ENCODE measurements at places on chromosomes 2 and 18.

GRCh38 chr2:209638346-209638745 lies 133.3 kb upstream of the UNC80 start:
- no peak for DNase-seq

GRCh38 chr2:9693196-9693491 lies 62.3 kb upstream of the YWHAQ start:
- no peak for DNase-seq

DNA sequence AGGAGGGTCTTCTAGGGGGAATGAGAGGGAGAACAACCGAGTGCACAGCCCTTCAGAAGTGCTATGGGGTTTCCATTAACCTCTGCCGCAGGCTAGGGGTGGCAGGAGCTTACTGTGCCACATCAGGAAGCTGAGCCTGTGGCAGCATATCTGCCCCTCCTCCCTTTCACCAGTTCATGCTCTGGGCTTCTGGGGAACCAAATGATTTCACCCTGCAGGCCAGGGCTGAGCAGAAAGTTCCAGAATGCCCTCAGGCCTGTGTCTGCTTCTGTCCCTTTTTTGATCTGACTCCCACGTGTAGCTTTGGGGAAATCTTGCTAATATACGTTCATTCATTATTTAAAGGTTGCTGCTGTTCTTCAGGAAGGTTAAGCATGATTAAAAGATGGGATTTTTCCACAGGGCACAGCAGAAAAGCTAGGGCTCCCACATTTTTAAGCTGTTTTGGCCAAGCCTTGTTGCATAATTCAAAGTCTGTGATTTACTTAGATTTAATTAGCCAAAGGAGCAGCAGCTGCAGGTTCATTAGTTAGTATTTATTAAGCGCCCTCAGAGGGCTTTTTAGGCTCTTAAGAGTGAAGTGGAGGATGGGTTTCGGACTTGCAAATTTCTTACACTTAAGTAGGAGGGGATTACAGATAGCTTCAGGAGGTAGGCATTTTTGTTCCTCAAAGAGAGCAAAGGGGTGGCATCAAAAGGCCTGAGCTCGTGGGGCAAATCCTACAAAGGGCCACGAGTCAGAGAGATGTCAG lies 10.2 kb downstream of the TMEM247 start:
- DNase-seq, result no peak

- DNase-seq, result no peak
These were observed 38.3 kb downstream of the OXER1 start for GRCh38 chr2:42725657-42726056.

DNA sequence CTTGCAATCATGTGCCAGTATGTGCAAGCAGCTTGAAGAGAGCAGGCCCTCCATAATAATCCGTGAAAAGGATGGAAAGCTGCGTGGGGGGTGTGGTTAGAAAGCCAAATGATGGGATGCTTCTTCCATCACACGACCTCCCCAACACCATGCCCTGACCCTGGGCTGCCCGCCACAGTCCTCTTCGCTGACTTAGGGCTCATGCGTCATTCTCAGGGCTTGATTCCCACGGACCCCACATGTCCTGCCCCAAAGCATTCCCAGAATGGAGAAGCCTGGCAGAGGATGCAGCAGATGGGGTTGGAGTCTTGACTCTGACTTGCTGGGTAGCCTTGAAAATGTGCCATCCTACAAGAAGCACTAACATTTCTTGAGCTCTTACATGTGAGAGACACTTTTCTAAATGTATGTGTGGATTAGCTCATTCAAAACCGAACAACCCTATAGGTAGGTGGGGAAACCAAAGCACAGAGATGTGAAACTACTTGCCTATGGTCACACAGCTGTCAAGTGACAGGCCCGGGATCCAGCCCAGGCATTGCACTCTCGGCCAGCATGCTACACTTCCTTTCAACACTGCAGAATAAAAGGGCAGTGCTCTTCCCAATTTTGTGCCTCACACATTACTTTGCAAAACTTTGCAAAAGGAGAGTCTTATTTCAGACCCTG lies 3.7 kb downstream of the TNS1 start:
- no peak for DNase-seq

DNA sequence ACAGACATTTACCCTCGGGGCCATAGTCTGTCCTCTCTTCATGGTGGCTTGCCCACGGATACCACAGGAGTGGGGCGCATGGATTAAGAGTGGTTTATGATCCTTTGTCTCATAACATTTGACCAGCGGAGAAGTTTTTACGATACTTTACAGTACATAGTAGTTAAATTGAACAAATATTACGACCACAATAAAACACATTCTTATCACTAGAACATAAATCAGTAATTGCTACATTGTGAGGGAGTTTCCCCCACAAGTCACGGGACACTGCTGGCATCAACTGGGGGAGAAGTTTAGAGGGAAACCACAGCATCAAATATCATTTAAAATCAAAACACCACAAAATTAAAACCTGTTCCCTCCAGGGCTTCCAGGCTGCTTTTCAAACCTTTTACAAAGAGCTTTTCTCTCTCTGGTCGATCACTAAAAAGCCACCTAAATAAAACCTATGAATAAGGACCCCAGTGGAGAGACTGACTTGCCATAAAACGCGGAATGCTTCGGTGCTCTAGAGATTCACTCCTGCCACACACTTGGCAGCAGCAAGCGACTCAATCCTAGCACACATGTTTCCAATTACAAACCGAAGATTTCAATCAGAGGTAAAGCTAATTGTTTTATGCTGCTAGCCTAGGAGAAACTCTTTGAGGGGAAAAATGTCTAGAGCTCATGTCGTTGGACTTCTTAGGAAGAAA lies 173.7 kb upstream of the HNRNPA3 start:
- DNase-seq, result no peak

DNA sequence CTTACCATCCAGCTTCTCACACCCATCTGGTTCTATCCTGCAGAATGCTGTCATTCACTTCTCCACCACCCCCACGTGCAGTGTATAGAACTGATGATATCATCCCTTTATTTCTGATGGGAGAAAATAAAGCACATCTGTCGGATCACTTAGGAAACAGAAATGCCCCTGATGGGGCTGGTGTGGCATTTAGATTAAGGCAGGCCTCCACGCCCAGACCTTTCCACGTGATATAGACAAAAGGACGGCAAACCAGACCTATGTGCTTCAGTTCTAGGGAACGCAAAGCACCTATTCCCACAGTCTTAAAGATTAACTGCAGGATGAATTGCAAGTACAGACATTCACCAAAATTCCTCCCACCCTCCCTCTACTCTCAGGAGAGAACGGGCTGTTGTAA lies 27.6 kb upstream of the CABLES1 start:
- DNase-seq, result no peak

DNA sequence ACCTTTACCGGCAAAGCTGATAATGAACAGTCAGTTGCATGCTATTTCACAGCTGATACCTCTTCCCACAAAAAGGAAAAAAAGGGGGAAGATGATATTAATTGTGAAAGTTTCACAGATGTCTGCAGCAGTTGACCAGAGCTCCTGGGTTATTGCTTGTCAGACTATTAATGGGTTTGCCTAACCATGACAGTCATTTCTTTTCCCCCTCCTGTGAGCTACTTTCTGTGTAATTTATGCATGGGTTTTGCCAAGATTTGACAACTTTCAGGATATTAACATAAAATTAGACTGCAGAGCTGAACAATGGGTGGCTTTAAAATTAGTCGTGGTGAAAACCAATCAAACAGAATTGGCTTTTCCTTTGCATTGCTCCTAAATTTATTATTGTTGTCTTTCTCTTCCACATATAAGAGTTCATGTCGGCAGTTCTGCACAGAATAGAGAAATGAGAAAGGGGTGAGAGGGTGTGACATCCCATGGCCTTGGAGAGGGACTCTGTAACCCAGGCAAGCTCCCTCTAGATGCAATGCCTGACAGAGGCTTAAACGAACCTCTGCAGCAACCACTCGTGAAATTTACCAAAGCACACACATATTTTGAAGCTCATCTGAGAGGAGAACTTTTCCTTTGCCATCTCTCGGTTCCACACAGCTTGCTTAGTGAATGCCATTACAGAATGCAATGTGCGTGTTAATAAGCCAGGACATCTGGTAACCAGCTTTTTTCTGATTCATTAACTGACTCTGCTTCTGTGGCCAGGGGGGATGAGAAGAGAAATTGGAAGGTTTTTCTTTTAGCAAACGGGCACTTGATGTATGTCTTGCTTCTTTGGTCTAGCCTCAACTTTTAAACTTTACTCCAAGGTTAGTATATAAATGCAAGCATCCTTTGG lies 82.2 kb upstream of the ITGA4 start:
- DNase-seq, result no peak

GRCh38 chr18:34609986-34610648 lies 100.0 kb upstream of the DTNA start:
- no peak for DNase-seq

DNA sequence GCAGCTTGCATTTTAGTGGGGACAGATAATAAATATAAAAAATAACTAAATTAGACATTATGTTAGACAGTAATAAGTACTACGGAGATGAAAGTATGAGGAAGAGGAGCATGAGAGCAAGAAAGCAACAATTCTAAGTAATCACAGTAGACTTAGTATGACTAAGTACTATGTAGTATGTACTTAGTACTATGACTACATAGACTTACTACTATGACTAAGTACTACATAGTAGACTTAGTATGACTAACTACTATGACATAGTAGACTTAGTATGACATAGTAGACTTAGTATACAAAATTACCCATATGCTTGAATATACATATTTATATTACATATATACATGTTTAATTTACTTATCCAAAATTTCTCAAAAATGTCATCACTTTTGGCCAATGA lies 29.3 kb downstream of the CDH20 start:
- no peak for DNase-seq

GRCh38 chr2:45567974-45568789 lies 42.9 kb downstream of the SRBD1 start:
- no peak for DNase-seq

GRCh38 chr18:75208836-75209128 lies 157 bp downstream of the PTGR3 start:
- no peak for DNase-seq

GRCh38 chr2:108403494-108403893 lies 25.7 kb downstream of the SULT1C4 start:
- DNase-seq, result no peak

- no peak for DNase-seq
These were observed 274.8 kb downstream of the PDE11A start for GRCh38 chr2:177797808-177798207.

GRCh38 chr2:240198226-240198625 lies 57.8 kb upstream of the OTOS start:
- no peak for DNase-seq

DNA sequence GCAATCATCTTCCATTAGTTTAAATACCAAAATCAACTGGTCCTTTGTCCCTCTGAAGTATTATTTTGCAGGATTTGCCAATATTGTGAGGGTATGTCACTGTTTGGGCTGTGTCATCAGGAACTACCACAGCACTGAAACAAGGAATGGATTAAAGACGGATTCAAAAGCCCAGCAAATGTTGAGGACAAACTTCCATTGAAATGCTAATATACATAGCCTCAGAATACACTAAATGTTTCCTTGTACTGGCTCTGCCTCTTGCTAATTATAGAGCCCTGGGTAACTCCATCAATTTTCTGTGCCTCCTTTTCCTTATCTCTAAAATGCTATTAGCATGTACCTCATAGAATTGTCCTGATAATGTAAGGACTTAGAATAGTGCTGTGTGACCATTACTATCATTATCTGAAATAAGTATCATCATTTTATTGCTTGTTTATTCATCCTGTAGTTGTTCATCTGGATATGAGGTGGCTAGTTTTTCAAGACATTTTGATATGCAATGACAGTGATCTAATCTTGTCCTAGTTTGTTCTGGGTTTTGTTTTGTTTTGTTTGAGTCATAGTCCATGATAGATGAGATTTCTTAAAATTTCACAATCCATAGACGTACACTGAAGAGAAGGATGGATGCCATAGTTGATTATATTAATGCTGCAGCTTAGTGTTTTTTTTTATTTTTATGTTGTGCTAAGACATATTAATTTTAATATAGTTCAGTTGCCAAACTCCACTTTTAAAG lies 333.4 kb upstream of the KCNH7 start:
- DNase-seq, result no peak

DNA sequence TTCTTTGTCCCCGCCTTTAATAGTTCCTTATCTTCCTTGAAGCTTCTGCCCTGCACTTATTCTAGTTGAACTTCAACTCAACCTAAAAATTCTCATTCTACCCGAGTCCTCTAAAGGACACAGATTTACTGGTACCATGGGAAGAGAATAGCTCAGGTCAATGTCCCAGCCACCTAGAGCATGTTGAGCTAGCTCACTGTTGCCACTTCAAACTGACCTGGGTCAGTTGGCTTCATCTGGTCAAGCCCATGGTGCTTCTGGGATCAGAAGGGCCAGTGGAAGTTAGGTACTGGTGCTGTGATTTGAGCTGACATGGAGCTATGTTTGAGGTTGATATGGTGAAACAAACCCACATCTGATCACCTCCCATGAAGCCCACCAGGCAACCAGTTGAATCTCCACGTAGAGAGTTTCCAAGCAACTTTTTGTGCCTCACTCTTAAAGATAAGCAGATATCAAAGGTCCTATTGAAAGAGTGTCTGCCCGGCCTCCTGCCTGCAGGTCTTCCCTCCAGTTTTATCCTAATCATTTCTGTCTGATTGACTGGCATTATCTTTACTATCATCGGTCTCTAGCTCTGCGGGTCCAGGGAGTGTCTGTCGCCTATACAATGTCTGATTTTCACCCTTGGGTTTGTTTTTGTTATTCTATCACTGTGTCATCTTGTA lies 17.2 kb downstream of the GREB1 start:
- DNase-seq, result no peak

DNA sequence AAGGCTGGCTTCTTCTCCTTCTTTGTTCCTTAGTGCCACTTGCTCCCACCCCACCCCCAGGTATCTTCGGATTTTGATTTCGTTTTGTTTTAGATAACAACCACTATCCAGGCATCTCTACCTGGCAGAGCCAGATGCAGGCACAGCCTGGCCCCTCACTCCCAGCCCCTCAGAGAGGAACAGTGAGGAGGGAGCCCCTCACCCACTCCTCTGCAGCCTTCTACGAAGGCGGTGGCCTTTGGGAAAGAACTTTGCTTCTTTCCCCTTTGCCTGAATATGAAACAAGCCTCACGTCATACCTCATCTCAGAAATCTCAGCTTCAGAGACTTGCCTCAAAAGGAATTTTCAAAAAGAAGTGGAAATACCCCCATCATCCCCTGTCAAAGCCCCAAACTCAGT lies 6.3 kb upstream of the CYP26B1 start:
- DNase-seq, result no peak

DNA sequence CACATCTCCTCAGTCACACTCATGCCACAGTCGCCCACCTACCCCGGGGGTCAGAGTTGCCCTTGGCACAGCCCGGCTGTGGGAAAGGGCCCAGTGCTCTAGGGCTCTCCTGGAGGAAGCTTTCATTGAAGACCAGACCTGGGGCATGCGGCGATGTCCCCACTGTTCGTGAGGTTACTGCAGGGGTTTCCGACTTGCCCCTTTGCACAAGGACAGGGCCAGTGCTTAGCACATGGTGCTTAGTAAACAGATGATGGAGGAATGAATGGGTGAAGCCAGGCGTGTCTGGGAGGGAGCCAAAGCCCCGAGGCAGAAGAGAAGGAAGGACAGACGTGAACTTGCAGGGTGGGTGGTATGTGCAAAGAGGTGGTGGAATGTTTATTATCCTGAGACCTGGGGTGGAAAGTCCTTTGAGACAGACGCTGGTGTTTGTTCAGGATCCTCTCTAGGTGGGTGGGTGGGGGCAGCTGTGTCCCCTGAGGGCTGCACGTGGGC lies 205.9 kb upstream of the ARL4C start:
- no peak for DNase-seq

Measured in NCI-H774 (cell line).